ENCODE measurements at places on chromosomes 6 and 20.

DNA sequence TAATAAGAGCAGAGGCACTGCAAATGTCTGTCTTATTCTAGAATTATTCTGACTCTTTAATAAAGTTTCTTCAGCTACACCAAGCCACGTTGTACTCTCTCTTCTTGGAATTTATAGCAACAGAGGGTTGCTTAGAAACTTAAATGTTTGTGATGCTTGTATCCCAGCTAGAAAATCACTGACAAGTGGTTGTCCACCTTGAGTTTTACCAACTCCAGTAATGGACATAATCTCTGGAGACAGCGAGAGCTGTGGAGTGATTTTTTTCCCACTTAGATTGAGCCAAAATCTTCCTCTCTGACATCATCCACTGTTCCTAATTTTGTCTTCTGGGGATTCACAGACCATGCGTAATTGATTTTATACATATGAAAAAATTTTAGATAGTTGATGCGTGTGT, 8.0 kb downstream of the ECT2L start:
- no peak for DNase-seq

DNA sequence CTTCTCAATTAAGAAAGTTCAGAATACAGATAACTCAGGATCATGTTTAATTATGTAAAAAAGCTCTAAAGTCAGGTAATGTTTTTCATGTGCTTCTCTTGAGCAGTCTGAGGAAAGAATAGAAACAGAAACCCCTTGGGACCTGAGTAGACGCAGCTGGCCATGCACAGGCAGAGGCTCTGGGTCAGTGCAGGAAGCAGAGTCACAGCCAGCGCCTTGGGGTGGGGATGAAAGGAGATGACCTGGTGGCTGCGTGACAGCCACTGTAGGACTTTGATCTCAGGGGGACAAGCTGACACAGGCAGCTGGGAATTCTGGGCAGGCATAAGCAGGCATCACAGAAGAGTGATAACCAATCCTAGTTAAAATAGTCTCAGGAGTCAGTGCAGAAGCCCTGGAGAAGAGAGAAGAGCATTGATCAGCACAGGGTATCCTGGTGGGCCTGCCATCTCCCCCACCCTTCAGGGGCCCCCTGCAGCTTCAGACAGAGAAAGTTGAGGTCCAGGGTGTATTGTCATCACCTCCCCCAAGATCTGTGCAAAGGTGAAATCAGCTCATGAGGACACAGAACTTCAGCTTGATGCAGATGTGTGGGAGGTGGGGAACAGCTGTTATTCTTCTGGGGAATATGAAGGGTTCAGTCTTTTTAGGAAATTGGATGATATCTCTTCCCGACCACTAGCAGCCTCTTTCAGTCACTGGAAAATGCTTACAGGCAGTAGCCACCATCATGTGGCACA, 6.4 kb downstream of the HLA-DQB1 start:
- DNase-seq, result no peak

DNA sequence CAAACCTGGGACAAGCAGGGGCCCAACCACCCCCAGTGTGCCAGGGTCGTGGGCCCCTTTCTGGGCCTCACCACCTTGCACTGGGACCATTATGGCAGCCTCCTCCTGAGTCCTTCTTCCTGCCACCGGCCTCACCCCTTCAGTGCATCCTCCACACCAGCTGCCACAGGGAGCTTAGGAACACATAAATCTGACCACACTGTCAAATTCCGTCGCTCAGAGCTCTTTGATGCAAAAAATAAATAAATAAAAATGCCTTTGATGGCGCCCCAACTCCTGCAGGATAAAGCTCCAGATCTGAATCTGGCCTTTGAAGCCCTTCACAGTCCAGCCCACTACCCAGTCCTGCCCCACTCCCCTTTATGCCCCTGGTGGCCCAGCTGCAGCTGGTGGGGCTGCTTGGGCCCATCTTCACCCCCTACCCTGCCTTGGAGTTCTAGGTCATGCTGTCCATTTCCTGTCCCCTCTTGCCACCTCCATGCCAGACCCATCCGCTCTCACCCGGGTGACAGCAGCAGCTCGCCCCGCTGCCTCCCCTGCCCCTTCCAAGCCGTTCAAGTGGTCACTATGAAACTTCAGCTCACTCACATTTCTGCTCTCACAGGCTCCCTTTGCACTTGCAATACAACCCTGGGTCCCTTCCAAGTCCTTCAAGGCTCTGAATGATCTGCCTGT, 16.0 kb downstream of the MYH7B start:
- DNase-seq, result no peak

- no peak for DNase-seq
Observed at GRCh38 chr6:155107432-155108069, 112.4 kb downstream of the TIAM2 start.

- no peak for DNase-seq
Observed at GRCh38 chr6:71250099-71250602, 38.5 kb upstream of the OGFRL1 start.

- DNase-seq, result no peak
Observed at GRCh38 chr6:74658391-74658790, 547.5 kb downstream of the COL12A1 start.

DNA sequence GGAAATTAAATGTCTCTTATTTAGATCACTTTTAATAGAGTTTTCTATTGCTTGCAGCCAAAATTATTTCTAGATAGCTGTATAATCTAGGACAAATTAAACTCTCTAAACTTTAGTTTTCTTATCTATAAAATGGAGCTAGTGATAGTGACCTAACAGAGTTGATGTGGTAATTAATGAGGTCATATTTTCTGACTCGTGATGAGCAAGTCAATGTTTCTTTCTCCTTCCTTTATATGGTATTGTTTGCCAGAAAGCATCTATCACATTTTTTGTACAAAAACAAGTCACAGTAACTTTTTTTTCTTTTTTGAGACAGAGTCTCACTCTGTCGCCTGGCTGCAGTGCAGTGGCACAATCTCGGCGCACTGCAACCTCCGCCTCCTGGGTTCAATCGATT, 267.7 kb downstream of the FARS2 start:
- DNase-seq, result no peak

GRCh38 chr6:6665555-6666243, 77.2 kb downstream of the LY86 start:
- no peak for DNase-seq

GRCh38 chr6:53917464-53917842, 122.6 kb downstream of the LRRC1 start:
- no peak for DNase-seq

DNA sequence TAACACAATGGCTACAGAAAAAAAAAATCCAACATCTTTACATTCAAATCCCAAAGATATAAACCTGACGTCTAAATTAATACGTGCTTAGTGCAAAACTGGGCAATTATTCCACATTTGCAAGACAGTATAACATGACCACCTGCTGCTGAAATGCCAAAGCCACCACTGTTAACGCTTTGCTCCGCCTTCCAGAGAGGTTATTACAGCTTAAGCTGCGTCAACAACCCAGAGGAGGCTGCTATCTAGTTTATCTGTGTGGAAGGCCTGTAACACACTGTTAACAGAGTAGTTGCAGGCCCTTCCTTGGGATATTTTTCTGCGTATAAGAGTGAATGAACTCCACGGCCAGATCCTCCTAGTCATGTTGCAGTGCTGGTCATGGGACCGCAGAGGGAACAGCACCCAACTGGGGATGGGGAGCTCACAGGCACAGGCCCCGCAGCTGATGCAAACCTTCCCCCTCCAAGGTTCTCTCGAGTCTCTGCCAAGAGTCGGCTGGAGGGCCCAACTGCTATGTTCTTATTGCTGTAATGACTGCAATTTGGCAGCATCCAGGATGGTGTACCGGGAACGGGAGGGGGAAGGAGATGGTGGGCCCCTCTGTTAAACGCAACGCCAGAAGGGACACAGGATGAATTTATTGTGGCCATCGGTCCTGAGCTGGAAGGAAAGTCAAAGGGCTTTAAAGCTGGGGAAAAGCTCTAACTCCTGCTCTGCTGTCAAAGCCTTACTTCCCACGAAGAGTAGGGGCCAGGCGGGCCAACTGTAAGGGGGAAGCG, 993 bp upstream of the NCOA7 start:
- DNase-seq, result no peak

- DNase-seq, result no peak
Observed at GRCh38 chr6:102015431-102015830, 621.9 kb downstream of the GRIK2 start.

- DNase-seq, result no peak
Observed at GRCh38 chr20:10798811-10799210, 125.0 kb upstream of the JAG1 start.

GRCh38 chr6:23929201-23929600, 196.8 kb upstream of the NRSN1 start:
- DNase-seq, result no peak

DNA sequence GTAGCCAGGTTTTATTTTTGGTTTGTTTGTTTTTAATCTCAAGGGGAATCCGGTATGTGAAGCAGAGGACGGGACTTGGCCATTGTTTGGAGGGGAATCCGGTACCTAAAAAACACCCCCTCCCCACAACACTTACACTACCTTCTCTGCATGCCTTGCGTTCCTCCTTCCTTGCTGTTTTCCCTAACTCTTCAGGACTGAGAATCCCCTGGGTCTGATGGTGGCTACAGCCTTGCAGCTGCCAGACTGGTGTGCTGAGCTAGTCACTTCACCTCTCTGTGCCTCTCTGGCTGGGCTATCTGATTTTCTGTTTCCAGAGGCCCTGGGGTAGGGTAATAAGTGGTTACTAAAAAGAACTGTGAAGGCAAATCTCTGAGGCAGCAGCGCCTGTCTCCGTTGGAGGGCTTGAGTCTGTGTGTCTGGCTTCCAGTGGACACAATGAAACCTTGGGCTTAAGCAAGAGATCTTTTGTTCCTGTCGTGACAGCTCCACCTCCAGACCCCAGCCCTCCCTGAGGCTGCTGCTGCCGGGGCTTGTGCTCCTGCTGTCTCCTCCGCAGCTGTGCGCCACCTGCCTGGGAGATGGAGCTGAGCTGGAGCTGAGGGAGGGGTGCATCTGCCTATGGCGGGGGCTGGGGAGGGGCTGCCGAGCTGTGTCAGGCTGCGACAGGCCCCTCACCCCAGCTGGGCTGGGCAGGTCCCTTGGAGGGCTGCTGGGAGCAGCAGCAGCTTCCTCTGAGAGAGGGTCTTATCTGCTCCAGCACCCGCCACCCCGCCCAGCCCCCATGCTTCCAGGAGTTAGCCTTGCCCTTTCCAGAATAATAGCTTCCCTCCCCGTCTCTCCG, 65.8 kb upstream of the CCDC167 start:
- no peak for DNase-seq

- DNase-seq, result no peak
Observed at GRCh38 chr6:21827425-21828202, 234.1 kb downstream of the SOX4 start.

DNA sequence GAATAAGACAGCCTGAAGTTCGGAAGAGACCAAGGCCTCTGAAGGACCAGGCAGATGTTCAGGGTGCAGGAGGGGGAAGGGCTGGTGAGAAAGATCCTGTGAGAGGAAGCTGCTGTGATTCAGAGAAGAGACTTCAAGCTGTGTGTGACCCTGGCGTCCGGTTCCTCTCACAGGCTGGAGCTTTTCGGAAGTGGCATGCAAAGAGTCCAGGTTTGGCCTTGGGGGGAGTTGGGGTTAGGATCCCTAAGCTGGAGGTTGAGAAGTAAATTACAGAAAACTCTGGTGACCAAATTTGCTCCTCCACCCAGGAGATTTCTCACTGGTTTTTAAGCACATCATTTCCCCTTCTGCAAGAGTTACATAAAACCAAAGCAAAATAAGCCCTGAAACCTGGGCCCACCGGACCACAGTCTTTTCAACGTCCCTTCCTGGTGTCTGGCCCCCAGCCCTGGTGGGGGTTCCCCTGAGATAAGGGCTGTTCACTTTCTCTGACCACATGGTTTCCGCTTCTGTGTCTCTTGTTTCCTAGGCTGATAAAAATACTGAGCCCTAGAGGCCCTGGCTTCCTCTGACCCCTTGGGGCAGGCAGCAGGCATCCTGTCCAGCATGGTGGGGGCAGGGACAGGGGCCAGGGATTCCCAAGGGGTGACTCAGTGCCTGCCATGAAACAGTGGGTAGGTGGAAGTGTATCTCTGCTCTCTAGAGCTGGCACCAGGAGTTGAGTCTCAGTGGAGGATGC, 12.0 kb upstream of the LTA start:
- DNase-seq, result no peak

GRCh38 chr6:16659466-16660156, 101.6 kb downstream of the ATXN1 start:
- DNase-seq, result no peak

- DNase-seq, result no peak
Observed at GRCh38 chr6:155473741-155474140, 18.1 kb upstream of the NOX3 start.

DNA sequence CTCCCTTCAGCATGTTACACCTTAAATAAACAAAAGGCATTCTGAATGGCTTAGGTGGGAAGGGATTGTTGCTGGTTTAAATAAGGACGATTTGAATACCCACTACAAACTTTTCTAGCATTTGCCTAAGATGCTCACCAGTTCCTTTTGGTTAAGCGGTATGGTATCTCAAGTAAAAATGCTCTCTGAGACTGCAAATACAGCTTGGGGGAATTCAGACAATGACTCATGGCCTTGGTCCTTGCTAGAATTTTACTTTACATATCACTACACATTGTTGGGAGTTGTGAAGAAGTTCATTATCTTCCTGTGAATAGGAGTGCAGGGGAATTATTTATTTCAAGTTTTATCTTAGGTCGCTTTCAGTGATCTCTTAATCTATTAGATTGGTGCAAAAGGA, 670.7 kb downstream of the UTRN start:
- DNase-seq, result no peak

DNA sequence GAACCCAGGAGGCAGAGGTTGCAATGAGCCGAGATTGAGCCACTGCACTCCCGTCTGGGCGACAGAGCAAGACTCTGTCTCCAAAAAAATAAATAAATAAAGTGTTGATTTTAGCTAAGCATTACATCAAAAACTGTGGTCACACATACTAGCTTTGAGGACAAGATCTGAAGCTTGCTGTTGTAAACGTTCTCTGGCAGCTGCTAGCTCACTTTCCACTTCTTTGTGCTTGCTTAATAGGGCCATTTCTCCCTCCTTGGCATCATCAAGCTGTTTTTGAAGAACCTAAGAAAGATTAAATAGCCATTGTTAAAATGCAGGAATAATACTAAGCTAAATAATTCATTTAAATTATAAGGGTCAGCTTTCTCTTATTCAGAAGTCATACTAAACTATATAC, 55.7 kb downstream of the FAM184A start:
- no peak for DNase-seq

GRCh38 chr6:37256692-37257319, 766 bp upstream of the TBC1D22B start:
- no peak for DNase-seq

- DNase-seq, result no peak
Observed at GRCh38 chr6:121748376-121748775, 312.9 kb downstream of the GJA1 start.

DNA sequence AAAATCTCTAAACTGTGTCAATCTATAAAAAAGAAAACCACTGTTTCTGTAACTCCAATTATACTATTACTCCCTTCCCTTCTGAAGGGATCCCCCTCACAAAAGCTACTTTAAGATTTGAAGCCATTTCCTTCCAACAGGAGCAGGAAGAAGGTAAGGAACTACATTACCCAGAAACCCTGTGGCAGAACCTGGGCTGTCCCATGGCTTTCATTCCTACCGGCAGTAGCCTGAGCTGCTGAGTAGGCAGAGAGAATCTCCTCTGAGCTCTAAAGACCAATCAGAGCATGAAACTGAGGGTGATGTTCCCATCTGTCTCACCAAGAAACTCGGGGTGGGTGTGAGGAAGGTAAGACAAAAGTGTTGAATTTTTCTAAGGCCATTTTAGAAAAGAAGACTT, 108.0 kb upstream of the LRFN2 start:
- DNase-seq, result no peak

- no peak for DNase-seq
Observed at GRCh38 chr6:162733489-162733888, 5.7 kb downstream of the PACRG start.

- no peak for DNase-seq
Observed at GRCh38 chr6:31352310-31352682, 4.7 kb downstream of the HLA-B start.

Data from caudate nucleus (tissue), 63 donors.